ENCODE measurements at places on chromosomes 1 and 21.
A peak's percentile ranks its signal among the peaks of the same experiment; 100 is the strongest.

GRCh38 chr1:193543259-193543658, 356.8 kb upstream of the B3GALT2 start:
- no peak for DNase-seq

- DNase-seq, result no peak
Observed at GRCh38 chr1:224170748-224171478, 12.1 kb upstream of the DEGS1 start.

GRCh38 chr1:244919320-244920282, 55.3 kb upstream of the HNRNPU start:
- DNase-seq, result no peak

GRCh38 chr1:6535214-6535613, 19.1 kb downstream of the NOL9 start:
- DNase-seq, result no peak

- no peak for DNase-seq
Observed at GRCh38 chr1:53899206-53899628, 5.2 kb downstream of the DIO1 start.

DNA sequence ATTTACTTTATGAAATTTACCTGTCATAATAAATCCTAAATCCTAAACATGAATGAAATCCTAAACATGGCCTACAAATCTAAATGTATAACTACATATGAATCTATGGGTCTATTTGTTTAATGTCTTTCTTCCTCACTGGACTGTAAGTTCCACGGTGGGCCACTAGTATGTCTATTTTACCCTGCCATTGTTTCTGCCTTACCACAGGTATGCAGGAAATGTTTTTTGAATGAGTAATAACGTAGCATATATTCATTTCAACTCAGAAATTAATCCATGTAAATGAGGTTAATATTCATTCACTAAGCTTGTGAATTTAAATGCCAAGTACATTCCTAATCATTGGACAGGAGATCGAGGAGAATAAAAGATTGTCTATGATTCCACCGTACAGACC, 35.3 kb downstream of the B3GALNT2 start:
- no peak for DNase-seq

- peak; percentile 18 for DNase-seq
Observed at GRCh38 chr1:59903141-59903754, 23.3 kb downstream of the CYP2J2 start.

GRCh38 chr1:209741193-209741592, 14.7 kb upstream of the TRAF3IP3 start:
- no peak for DNase-seq

DNA sequence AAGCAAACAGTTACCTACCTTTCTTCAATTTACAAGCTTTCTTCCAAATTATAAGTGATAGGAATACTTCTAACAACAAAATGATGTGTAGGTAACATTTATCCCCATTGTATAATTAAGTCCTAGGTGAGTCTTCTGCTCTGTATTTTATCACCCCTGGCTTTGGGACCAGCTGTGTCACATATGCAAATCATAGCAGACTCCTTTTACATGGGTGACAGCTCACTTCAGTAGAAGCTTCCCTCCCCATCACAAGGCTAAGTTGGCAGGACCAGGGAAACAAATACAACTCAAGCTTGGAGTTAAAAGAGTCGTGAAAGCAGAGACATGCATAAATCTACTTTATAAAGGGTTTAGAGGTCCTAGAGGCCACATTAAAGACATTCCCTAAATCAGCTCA, 121.1 kb upstream of the RUNX1 start:
- no peak for DNase-seq

DNA sequence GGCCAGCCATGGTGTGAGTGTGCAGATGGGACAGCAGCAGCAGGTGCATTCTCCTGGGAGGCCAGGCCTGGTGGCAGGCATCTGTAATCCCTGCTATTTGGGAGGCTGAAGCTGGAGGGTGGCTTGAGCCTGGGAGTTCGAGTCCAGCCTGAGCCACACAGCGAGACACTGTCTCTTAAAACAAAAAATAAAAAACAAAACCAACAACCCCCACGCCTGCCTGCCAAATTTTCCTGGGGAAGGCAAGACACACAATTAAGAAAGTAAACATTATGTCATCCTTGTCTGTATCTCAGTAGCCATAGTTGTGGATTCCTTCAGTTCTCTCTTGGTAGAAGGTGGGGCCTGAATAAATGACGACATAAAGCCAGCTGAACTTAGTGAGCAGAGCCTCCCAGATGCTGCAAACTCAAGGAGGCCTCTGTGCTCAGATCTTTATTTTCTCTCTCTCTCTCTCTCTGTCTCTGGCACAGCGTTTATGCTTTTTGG, 57.6 kb upstream of the CD34 start:
- DNase-seq, result no peak

GRCh38 chr1:167430134-167430848, 88.0 kb downstream of the CD247 start:
- no peak for DNase-seq

DNA sequence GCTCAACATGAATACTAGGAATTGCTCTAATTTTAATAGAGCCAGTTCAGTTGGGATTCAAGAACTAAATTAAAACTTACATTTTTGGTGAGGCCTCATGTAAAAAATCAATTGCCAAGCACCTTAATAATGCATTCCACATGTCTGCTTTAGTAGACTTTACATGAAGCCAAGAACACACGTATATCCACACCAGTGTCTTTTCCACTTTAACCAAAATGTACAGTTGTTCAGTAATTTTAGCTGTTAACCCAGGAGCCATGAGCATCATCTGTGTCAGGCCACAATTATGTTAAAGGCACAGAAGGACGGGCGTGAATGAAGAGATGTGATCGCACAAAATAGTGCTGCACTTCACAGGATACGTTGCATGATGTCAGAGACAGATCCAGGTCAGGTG, 136.7 kb downstream of the TLR5 start:
- DNase-seq, result no peak

GRCh38 chr1:230340526-230341161, 85.5 kb downstream of the PGBD5 start:
- no peak for DNase-seq

- no peak for DNase-seq
Observed at GRCh38 chr1:20719261-20719660, 1.5 kb upstream of the KIF17 start.

- DNase-seq, result peak; percentile 85
Observed at GRCh38 chr1:113978863-113979702, at the start of gene OLFML3. TSS of gene OLFML3 (plus strand) at chr1:113979474. CDS start at chr1:113979517, 43 bp downstream.

DNA sequence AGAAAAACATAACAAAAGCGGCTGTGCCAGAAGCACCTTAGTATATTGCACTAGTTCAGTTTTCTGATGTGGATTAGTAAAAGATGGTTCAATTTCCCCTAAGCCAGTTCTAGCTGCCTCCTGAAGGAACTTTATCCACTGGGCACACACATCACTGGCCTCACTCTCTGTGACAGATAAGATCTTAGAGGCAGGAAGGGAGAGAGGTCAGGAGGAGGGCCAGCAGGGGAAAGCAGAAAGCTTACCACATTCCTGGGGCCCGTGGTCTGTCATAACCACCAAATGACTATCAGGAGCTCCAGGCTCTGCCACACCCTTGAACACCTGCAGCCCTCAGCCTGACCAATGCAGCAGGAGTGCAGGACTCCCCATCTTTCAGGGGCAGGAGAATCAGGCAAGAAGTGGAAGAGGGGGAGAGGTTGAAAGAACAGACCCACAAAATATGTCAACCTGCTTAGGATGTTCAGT, 37.8 kb downstream of the LRRC71 start:
- DNase-seq, result no peak

- no peak for DNase-seq
Observed at GRCh38 chr1:55331351-55331750, 116.2 kb upstream of the USP24 start.

DNA sequence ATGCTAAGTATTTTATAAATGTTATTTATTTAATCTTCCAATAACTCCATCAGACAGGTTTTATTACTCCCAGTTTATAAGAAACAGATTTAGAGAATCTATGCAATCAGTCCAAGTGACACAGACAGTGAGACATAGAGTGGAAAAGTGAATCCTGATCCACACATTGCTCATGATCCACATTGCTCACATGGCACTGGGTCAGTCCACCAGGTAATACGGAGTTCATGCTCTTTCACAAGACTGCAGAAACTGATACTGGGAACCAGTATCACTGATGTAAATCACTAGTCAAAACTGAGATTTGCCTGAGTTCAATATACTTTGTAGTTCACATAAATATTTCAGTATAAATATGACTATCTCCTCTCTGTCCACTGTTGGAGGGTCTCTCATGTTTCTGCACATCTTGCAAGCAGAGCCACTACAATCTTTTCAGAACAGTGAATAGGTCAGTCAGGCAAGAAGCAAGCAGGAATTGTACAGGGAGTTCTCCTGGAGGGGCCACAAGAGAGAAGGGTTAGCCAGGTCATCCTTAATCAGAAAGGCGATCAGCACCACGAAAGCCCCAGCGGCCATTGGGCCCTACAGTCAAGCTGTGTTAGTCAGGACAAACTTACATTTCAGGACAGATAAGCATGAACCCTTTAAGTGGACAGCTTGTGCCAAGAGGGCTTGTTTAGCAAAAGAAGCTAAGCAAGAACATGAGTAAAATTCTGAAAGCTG, 275.4 kb upstream of the NR5A2 start:
- no peak for DNase-seq

GRCh38 chr1:227125929-227126545, 185.9 kb downstream of the COQ8A start:
- no peak for DNase-seq

DNA sequence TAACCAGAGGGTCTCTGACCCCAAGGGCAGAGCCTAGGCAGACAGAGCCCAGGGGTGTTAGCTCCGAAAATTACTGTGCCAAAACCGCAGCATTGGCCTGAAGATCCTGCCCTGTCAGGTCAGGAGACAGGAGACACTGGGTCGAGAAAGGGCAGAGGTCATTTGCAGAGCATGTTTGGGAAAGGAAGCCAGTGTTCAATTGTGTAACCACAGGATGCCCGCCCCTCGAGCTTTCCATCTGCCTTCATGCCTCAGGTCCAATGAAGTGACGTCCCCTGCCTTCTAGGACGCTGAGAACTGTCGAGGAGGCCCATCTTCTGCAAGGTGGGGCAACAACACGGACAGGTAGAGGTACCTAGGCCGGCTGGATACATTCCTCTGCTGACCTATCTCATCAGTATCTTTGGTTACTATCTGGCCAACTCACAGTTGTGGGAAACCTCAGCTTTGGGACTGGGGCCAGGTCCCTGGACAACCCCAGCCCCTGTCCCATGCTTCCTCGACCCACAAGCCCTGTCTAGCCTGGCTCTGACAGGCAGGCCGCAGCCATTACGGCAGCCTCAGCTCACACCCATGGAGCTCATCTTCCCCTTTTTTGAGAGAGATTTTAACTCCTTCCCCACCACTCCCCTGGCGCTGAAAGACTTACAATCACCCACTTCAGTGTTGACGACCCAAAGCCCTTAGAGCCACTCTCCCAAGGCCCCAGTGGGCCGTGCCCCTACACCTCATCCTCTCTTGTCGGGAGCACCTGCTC, 1.3 kb downstream of the ARL8A start:
- no peak for DNase-seq

DNA sequence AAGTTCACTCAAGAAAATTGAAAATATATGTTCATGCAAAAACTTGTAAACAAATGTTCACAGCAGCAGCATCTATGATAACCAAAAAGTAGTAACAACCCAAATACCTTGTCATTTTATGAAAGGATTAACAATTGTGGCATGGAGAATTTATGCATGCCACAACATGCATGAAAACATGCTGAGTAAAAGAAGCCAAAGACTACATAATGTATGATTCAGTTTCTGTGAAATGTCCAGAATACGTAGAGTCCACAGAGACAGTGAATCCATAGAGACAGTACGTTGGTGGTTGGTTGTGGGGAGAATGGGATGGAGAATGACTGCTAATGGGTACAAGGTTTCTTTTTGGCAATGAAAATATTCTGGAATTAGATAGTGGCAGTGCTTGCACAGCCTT, 148.7 kb downstream of the MAST2 start:
- no peak for DNase-seq

Measured in BE2C (cell line).